ENCODE measurements at places on chromosomes 6 and 20.

- no peak for DNase-seq
Observed at GRCh38 chr20:38771621-38772020, 23.4 kb downstream of the ACTR5 start.

GRCh38 chr6:108699290-108700041 is 138.7 kb downstream of the FOXO3 start:
- no peak for DNase-seq

DNA sequence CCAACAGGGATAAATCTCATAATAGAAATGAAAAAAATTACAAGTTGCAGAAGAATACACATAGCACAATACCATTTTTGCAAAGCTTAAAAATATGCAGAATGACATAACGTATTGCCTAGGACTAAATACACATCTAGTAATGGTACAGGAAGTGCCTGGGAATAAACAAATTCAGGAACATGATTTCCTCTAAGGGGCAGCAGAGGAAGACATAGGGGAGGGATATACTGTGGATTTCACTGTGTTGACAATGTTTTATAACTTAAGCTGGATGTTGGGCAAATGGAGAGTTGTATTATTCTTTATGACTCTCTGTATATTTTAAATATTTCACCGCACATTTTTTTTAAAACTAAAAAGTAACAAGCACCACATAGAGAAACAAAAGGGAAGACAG is 5.6 kb upstream of the GLO1 start:
- no peak for DNase-seq

DNA sequence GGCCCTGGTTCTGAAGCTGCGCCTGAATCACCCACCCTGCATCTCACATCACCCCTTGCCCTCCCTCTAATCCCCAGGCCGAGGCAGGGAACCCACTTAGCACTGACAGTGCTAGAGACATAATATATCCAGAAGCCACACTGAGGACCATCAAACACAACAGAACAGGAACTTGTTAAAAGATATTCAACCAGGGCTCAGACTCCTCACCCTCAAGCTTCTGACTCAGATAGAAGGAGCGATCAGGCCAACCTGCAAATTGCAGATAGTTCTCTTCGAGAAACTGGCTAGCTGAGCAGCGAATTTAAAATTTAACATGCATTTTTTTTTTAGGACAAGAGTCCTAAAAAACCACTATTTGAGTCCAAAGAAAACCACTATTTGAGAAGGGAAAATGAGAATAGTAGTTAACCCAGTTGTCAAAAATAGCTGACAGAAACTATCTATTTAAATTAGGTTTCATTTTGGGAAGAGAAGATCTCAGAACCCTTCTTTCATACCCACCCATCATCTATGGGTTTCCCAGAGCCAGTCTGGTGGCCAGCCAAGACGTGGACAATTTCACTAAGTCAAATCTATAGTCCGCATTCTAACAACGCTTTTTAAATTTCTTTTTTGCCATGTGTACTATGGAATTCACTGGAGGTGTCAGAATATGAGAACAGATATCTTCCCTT is 95.6 kb downstream of the OPRM1 start:
- DNase-seq = no peak

- peak; percentile 65 for DNase-seq
Observed at GRCh38 chr6:18262702-18263417, 1.5 kb downstream of the DEK start.

GRCh38 chr20:25310921-25311728 is 63.2 kb downstream of the PYGB start:
- DNase-seq = no peak

GRCh38 chr6:70685494-70686180 is 18.0 kb downstream of the SMAP1 start:
- DNase-seq = no peak
